ENCODE measurements at places on chromosomes 2 and 18.

- DNase-seq, result no peak
Measured at GRCh38 chr2:99562516-99562915, 72.7 kb upstream of the REV1 start.

DNA sequence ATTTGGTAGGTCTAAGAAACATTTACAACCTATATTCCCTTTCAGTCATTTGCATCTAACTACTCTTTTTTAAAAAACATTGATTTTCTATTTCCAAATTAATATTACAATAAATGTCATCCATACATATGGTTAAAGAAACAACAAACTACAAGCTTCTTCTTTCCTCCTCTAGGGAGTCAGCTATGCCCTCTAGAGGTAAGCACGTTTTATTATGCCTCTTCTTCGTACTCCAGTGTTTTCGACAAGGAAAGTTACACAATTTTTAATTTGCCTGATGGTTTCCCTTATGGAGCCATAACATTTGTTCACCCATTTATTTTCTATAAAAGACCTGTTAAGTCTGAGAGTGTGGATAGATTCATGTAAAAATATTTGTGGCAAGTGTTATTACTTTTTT is 183.4 kb upstream of the CDH7 start:
- DNase-seq, result no peak

DNA sequence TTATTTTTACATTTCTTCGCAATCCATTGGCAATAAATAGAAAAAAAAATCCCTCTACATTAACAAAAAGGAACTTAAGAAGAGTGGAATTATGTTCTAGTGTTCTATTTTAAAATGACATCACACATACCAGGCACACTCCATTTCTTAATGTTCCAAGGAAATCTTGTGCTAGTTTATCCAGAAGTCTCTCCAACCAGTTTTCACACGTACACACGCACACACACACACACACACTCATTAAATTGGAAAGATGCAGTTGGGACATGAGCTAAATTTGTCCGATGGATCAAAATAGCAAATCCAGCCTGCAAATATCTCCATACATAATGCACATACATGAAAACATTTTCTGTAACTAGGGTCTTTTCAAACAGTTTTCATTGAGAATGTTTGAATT is 78.3 kb downstream of the KCNJ3 start:
- no peak for DNase-seq

DNA sequence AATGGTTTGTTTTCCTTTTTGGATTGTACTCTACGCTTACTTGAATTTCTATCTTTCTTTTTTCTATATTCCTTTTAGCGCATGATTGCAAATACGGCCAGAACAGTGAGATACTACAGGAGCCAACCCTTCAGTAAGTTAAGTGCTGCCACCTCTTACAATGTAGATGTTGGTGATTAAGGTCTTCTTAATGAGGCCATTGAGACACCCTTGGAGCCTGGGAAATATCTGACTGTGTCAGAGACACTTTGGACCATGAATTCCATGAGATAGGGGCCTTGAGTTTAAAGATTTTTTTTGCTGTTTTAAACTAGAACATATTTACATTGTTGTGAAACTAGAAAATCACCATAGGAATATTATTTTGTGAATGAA is 27.1 kb upstream of the MAP3K20 start:
- no peak for DNase-seq

DNA sequence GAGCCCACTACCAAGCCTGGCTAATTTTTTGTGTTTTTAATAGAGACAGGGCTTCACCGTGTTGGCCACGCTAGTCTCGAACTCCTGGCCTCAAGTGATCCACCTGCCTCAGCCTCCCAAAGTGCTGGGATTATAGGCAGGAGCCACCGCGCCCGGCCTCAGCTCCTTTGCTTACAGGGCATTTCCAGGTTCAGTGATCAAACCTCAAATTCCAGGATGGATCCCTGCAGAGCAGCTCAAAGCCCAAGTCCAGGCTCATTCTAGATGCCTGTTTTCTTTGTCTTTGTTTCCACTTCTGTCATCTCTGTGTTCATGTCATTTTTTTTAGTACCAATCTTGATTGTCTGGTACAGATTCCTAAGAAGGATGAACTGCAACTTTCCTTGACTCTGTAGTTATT is 41.9 kb downstream of the TNFRSF11A start:
- DNase-seq, result no peak

GRCh38 chr2:204389120-204389519 is 156.2 kb upstream of the PARD3B start:
- DNase-seq, result no peak

GRCh38 chr2:216308576-216308975 is 63.7 kb downstream of the MARCHF4 start:
- no peak for DNase-seq

GRCh38 chr2:83522891-83523493 is 936.1 kb downstream of the SUCLG1 start:
- no peak for DNase-seq

DNA sequence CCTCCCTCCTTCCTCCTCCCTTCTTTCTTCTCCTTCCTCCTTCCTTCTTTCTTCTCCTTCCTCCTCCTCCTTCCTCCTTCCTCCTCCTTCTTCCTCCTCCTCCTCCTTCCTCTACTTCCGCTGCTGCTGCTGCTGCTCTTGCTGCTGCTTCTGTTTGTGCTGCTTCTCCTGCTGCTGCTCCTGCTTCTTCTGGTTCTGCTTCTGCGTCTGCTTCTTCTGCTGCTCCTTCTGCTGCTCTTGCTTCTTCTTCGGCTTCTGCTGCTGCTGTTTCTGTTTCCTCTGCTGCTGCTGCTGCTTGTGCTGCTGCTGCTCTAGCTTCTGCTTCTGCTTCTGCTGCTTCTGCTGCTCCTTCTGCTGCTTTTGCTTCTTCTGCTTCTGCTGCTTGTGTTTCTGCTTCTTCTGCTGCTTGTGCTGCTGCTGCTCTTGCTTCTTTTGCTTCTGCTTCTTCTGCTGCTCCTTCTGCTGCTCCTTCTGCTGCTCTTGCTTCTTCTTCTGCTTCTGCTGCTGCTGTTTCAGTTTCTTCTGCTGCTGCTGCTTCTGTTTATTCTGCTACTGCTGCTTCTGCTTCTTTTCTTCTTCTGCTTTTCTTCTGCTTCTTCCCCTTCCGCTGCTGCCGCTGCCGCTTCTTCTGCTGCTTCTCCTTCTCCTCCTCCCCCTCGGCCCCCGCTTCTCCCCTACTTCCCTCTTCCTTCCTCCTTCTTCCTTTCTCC is 8.6 kb downstream of the SNRNP27 start:
- no peak for DNase-seq

DNA sequence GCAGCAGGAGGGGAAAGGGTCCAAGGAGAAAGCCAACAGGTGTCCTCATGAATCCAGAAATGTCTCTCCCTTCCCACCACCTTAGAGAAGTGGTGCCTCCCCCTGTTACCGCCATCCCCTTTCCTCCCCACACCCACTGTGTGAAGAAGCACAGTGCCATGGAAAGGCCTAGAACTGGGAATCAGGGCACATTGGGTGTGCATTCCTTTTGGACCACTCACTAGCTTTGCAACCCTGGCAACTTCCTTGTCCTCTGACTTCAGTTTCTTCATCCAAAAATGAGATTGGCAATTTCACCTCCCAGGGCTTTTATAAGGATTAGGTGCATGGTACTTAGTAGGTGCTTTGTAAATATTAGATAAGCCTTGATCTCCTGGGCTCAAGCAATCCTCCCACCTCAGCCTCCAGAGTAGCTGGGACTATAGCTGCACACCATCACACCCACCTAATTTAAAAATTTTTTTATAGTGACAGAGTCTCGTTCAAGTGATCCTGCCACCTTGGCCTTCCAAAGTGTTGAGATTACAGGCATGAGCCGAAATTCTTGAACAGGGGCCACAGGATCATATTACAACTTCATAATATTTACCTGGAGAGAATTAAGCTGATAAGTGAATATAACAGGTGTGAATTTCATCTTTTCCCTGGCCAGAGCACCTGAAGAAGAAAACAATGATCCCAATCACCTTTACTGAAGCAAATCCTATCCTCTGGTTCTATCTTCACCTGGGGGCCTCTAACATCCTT is 97.9 kb upstream of the TAF1B start:
- no peak for DNase-seq

DNA sequence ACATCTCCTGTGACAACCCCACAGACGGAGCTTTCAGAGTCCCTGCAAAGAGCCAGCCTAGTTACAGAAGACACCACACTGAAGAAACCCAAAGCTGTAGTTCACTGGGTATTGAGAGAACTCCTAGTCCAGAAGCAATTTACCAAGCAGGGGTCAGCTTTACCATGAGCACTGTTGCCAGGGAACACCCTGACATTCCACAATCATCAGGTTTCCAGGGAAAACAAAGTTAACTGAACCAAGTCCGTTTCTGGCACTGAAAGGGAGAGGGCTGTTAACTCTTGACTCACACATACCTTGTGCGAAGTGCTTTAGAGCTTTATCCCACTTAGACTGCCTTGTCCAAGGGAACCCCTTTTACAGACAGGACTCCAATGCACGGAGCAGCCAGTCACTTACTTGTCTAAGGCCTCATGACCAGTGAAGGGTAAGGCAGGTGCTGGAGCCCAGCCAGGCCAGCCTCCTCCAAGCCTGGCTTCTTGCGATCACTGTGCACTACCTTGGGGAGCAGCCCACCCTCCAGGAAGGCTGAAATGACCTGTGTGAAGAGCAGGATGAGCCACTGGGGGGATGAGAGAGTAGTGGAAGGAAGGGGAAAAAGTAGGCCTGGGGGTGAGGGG is 53.9 kb downstream of the REEP1 start:
- no peak for DNase-seq

- no peak for DNase-seq
Measured at GRCh38 chr18:26227051-26227670, 916 bp downstream of the TAF4B start.

DNA sequence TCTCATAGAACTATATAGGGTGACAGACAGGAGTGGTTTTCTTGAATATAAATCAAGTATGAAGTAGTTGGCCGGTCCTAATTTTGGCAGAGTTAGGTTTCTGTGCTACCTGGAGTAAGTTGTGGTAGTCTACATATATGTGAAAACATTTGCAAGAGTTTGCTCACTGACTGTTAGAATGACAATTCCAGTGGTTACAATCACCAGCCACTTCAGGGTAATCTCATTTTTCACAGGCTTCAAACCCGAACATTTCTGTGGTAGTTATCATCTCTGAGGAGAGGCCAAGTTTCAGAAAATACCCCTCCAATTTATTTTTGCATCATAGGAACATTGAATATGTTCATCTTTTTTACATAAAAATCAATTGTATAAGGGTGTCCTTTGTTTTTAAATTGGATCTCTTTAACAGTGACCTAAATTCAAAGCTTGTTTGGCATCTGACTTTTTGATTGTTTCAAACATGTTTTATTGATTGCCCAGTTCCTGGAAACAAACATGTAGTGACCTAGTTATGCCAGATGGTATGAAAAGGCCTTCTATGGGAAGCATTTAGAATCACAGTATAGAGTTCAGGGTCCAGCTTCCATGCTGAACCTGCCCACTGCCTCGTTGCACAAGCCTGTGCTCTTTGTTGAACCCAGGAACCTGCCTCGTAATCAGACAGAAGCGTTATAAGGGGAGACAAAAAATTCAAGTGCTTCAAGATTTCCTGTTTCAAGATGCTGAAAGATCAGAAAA is 250.6 kb downstream of the LTBP1 start:
- no peak for DNase-seq

GRCh38 chr2:175640655-175641054 is 361.4 kb downstream of the LNPK start:
- no peak for DNase-seq

- DNase-seq, result no peak
Measured at GRCh38 chr2:46804794-46805193, 110.8 kb downstream of the MCFD2 start.

- no peak for DNase-seq
Measured at GRCh38 chr2:159249990-159250715, 36.4 kb downstream of the WDSUB1 start.

- no peak for DNase-seq
Measured at GRCh38 chr2:100812116-100812515, 7.8 kb upstream of the NPAS2 start.

GRCh38 chr18:47946889-47947288 is 16.4 kb upstream of the SMAD2 start:
- no peak for DNase-seq

DNA sequence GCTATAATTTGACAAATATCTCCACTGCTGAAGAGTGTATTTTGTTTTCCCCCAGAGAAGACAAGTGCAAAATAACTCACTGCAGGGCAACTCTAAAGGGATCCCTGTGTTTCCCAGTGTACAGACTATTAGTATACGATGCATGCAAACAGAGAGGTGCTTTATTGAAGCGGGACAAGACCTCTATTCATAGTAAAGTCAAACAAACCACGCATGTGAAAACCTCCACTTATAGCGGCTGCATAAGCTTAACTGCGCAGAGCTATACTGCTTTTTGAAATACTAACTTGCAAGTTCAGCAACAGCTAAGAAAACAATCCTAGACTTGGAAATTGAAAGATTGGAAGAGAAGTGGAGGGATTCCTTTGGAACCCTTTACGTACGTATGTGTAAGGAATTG is 15.6 kb downstream of the RNF144A start:
- no peak for DNase-seq

DNA sequence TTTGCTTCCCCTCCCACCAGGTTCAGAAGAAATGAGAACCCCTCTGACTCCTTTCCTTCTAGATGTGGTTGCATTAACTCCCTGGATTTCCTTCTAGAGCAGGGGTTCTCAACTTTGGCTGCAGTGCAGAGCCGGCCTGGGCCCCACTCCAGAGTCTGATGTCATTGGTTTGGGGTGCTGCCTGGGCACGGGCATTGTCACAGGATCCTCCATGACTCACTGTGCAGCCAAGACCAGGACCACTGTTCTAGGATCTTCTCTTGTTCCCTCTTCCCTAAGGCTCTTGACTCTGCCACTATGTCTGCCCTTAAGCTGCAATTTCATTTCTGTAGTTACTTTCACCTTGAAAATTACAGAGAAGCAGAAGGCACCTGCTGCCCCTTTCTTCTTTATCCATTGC is 31.8 kb downstream of the TBC1D8 start:
- no peak for DNase-seq

GRCh38 chr2:168658706-168659105 is 143.7 kb upstream of the NOSTRIN start:
- DNase-seq, result no peak

DNA sequence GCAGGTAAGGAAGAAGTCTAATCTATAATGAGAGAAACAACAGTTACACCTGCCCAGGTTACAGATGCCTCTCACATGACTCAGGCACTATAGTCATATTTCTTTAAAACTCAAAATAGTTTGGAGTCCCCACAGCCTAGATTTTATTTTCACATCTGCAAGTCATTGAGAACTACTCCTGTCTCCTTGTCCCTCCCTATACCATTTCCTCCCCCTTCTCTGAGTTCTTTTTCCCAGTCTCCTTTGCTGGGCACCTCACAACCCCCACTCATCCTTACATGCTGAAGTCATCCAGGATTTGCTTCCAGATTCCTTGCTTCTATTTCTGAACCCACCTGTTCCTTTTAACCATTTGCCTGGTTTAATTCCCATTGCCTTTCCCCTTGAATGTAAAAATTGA is 73.1 kb upstream of the KCNE4 start:
- DNase-seq, result no peak

GRCh38 chr2:226561962-226562361 is 237.7 kb downstream of the IRS1 start:
- DNase-seq, result no peak

DNA sequence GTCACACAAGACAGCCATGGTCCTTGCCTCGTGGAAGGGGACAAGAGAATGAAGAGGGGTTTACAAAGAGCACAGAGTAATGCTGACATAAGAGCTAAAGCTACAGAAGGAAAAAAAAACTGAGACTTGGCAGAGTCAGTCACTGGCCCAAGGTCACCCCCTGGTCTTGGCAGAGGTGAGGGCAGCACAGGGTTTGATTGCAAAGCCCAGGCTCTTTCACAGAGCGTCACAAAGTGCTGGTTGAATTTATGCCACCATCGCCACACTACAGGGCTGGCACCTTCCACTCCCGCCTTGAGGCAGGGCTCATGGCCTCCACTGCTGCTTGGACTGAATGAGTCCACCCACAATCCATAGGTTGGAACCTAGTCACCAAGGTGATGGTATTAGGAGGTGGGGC is 190.2 kb downstream of the INHBB start:
- no peak for DNase-seq
